ENCODE measurements at places on chromosomes 16 and 17.

- no peak for DNase-seq
Observed at GRCh38 chr16:30184096-30184890, 891 bp downstream of the CORO1A start.

- DNase-seq = no peak
Observed at GRCh38 chr17:66268247-66268927, 34.0 kb upstream of the PRKCA start.

GRCh38 chr17:67281743-67282142 lies 36.7 kb upstream of the HELZ start:
- DNase-seq = no peak

DNA sequence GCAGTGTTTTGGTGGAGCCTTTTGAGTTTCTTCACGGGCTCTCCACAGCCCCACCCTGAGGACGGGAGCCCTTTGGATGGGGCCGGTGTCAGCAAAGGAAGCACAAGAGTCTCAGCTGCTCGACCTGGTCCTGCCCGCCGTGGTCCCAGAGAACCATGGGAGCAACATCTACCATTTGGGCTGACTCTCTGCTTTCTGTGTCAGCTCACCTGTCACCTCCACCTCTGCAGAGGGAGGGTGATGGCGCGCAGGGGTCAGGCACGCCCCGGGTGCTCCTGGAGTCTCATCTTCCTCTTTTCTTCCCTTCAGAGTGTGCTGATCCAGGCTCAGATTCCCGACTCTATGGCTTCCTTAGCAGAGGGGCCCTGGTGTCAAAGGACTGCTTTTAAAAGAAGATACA lies 171.7 kb downstream of the LAT start:
- no peak for DNase-seq

DNA sequence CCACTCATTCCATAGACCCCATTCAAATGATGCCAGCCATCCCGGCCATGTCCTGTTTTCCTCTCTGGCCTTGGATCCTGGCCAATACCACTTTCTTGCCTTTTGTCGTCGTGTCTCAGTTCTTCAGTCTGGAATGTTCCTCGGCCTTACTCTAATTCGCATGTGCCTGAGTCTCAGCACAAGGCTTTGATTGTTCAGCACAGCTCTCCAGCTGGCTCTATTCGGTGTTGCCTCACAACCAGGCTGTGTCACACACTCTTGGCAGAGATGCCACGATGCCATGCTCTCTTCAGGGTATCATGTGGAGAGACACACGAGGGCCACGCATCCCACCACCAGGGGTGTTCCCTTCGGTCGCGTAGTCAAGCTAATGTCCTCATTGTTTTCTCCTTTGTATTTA lies 1.8 kb upstream of the VPS4A start:
- no peak for DNase-seq

GRCh38 chr16:50365791-50366575 lies 2.8 kb downstream of the BRD7 start:
- no peak for DNase-seq

DNA sequence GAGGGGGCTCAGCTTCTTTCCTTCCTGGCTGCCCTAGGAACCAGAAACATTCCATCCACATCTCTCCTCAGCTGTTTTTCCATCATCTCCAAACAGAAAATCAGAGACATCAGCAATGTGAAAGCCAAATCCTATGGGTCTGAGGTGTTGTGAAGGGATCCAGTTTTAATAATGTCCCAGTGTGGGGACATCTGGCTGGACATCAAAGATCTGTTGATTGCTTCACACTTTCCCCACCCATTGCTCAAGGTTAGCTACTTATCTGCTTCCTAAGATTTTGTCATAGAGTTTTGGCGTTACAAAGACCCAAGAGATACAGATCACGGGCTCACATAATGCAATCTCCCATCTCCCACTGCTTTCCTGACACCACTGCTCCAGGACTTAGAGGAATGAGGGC lies 47.8 kb upstream of the AXIN2 start:
- DNase-seq = no peak

GRCh38 chr17:34357398-34357797 lies 1.1 kb downstream of the CCL13 start:
- DNase-seq = no peak

DNA sequence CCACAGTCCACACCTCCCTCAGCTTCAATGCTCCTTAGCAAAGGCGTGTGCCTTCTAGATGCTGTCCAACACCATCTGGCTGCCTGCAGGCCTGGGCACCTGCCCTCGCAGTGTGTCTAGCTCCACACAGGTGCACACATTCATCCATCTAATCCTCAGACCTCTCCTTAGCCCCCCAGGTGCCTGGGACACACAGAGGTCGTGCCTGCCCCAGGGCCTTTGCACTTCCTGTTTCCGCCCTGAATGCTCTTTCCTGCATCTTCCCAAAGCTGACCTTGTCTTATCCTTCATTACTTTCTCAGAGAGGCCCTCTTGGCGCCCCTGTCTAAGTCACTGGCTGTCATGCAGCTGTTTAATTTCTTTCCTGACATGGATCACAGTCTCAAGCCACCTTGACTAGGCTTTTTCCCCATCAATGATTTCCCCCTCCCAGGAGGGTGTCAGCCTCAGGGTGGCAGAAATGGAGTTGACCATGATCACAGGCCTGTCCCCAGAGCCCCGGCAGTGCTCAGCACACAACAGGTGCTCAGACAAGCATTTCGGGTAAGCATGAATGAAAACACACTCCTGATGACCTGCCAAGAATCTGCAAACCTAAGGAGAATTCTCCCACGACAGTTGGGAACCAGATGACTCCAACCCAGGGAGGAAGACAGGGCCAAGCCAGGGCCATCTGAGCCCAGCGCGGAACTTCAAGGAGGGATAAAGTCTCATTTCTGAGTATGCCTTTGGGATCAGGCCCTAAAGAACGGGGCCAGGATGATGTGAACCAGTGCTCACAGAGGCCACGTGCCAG lies 76.3 kb downstream of the LITAF start:
- no peak for DNase-seq

- no peak for DNase-seq
Observed at GRCh38 chr17:69978056-69978646, 96.9 kb upstream of the KCNJ16 start.

DNA sequence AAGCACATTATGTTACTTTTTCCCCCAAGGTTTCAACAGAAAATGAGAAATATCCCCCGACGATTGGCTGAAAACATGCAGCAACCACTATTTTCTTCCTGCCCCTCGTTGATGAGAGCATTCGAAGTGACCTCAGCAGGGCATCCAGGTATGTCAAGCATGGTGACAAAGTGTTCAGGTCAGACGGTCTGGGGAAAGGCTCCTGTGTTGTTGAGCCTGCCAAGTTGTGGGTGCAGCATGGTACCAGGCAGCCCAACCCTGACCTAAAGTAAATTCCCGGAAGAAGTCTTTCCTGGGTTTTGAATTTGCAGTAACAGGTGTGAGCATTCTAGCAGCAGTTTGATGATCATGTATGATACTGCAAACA lies 51.7 kb upstream of the SEC14L1 start:
- no peak for DNase-seq

GRCh38 chr16:68275611-68276191 lies 11.4 kb downstream of the SLC7A6 start:
- DNase-seq = no peak

DNA sequence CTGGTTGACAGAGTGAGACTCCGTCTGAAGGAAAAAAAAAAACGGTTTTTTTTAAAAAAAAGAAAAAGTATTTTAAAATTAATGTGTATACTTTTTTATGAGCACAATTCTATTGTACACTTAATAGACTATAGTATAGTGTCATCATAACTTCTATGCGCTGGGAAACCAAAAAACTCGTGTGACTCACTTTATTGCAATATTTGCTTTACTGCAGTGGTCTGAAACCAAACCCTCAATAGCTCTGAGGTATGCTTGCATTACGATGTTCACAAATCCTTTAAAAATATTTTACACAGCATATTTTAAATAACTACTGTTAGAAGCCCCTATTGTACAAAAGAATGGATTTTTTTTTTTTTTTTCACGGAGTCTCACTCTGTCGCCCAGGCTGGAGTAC lies 12.4 kb upstream of the MAP2K6 start:
- DNase-seq = no peak

- no peak for DNase-seq
Observed at GRCh38 chr17:80261159-80261894, 675 bp downstream of the RNF213 start.

DNA sequence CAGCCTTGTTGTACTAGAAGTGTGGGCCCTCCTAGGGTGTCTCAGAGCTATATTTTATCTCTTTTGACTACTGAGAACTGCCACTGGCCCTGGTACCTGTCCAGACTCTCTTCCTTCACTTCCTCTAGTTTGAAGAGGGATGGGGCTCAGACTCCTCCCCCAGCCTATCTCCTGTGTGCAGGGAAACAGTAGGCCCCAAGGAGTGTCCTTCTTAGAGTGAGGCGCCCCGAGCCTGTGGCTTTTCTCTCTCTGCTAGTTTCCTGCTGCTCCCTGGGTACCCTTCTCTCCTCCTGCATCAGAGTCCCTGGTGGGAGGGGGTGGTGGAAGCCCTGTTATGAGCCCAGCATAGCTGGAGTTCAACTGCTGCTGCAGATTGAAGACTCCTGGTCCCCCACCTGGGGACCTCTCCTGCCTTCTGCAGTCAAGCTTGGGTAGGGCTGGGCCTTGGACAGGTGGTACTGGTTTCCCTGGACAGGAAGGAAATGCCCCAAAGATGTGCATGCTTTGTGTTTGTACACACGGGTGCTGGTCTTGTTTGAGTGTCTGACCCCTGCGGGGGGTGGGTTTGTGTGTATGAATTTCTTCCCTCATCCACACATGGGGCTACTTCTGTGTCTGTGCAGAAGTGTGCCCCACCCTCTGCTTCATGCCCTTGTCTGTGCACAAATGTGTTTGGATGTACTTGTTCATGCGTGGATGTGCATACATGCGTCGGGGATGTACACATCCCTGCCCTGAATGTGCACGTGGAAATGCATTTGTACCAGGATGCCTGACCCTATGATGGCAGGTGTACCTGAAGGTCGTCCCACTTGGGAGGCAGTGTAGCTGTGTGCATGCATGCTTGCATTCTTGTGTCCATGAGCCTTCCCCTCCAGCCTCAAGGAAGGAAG lies 6.9 kb downstream of the RARA start:
- DNase-seq = no peak

DNA sequence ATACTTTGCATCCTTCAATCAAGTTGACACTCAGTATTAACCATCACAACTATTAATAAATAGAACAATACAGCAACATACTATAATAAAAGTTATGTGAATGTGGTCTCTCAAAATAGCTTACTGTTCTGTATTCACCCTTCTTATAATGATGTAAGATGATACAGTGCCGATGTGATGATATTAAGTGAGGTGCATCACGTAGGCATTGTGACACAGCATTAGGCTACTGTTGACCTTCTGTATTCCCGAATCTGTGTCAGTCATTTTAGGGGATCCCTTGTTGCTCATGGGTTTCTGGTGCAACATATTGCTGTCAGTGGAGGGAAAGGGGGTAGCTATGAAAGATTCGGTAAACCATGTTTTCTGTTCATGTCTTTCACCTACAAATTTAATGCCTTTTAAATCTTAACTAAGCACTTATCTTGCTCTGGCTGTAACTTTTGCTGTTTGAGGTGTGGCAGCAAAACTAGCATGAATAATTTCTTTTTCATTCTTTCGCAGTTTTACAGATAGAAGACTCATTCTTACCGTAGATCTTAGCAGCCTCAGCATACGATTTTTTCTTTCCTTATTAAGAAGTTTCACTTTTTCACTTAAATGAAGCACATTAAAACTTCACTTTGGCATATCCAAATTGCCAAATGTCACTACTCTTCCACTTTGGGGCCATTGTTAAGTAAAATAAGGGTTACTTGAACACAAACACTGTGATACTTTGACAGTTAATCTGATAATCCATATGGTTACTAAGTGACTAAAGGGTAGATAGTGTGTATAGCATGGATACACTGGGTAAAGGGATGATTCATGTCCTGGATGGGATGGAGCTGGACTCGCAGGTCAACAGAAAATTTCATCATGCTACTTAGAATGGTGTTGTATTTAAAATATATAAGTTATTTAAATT lies 29.6 kb downstream of the NFAT5 start:
- no peak for DNase-seq

GRCh38 chr17:35736236-35736635 lies 4.8 kb downstream of the RASL10B start:
- DNase-seq = no peak

GRCh38 chr17:11378506-11378905 lies 137.5 kb downstream of the SHISA6 start:
- DNase-seq = no peak

DNA sequence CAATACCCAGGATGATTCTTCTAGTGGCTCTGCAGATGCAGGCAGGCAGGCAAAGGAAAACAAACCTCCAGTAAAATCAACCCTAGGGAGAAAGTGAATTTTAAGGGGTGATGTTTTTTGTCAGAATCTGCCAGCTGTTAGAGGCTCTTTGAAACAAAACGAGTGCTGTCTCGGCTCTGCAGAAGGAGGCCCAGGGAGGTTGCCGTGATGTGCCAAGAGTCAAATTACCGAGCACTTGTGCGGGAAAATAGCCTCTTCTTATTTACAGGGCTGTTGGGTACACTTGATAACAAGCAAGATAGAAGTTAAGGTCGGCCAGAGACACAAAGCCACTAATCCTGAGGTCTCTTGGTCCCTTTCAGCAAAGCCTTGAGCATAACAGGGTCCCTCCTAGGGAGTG lies 68.9 kb upstream of the EEF2KMT start:
- no peak for DNase-seq

DNA sequence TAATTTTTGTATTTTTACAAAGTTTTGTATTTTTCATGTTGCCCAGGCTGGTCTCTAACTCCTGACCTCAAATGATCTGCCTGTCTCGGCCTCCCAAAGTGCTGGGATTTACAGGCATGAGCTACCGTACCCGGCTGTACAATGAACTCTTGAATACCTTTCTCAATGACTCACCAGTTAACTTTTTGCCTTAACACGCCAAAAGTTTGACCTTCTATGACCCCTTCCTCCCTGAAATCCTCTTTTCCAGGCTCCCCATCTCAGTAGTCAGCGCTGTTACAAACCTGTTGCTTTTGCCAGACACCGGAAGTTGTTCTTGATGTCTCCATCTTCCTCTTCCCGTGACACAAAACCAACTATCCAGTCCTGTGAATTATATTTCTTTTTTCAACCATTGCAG lies 158.1 kb upstream of the ASIC2 start:
- DNase-seq = no peak

- no peak for DNase-seq
Observed at GRCh38 chr17:82112181-82112913, 14.3 kb upstream of the FASN start.

DNA sequence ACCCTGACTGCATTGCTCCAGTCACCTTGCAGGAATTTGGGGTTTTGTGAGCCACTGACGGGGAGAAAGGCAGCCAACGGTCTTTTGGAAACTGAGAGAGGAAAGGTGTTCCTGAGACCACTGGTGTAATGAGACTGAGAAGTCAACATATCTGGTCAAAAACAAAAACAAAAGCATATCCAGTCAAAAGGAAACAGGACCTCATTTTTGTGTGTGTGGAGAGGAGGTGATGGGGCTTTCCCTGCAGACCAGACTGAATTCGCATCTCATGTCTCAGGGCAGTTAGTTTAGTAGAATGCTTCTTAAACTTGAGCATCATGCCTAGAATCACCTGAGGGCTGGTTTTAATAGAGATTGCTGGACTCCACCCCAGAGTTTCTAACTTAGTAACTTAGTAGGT lies 198.4 kb downstream of the COPRS start:
- DNase-seq = no peak

- no peak for DNase-seq
Observed at GRCh38 chr16:49632086-49632794, 223.7 kb downstream of the ZNF423 start.

Data from activated CD8-positive, alpha-beta memory T cell treated with anti-CD3 and anti-CD28 coated beads for 1 hour (primary cell).